ENCODE measurements at places on chromosomes 7 and 10.

DNA sequence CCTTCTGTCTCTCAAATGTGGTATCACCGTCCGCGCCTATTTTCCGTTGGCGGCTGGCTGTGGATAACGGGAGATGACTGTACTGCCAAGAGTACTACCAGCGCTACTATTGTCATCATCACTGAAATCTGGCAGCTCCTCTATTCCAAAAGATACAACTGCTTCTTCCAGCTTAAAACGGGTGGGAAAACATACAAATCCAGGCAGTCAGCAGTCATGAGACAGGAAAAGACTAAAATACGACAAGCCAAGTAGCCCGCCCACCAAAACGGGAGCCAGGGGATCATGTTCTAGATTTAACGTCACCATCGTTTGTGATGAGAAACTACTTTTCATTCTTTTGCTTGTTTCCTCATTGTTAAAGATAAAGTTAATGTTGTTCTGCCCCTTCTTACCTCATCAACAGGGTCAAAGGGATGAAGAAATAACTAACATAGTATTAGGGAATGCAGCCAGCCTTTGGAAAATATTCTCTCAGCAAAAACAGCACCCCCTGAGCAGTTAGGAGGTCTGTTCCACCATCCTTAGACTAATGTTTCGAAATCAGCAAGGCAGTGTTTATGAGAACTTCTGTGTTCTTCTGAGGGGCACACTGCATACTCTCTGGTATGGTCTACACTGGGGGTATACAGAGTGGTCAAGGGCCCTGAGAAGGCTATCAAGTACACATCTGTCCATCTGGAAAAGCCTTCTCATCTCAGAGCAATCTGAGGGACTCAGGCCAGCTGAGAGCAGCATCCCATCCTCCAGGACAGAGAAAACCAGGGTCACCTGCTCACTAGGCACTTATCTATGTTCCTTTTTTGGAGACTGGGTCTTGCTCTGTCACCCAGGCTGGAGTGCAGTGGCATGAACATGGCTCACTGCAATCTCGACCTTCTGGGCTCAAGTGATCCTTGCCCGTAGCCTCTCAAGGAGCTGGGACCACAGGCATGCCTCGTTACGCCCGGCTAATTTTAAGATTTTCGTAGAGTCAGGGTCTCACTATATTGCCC is 47.5 kb downstream of the GNA12 start:
- no peak for DNase-seq

DNA sequence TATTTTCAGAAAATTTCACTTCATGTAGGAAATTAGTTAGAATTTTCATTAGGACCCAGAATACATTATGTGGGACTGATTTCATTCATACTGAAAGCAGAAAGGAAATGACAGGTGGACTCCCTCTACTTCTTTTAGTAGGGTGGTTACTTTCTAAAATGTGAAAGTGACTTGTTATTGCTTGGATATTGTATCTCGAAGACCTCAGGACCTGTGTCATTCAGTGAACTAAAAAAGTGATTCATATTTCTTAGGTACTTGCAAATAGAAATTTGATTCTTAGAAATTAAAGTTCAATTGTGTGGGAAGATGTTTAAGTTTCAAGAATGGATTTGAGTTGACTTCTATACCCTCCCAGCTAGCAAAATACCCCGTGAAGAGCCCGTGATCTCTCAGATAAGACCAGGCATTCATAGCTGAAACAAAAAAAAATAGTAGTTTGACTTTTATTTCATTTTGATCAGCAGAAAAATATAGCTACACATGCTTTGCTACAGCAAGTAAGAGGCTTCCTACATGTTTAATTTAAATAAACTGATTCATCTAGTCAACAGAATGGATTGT is 1037.1 kb downstream of the GATA3 start:
- no peak for DNase-seq

- DNase-seq, result no peak
These were observed 18.4 kb upstream of the KLF6 start for GRCh38 chr10:3803295-3803926.

GRCh38 chr7:154919344-154920225 is 83.3 kb downstream of the PAXIP1 start:
- no peak for DNase-seq

DNA sequence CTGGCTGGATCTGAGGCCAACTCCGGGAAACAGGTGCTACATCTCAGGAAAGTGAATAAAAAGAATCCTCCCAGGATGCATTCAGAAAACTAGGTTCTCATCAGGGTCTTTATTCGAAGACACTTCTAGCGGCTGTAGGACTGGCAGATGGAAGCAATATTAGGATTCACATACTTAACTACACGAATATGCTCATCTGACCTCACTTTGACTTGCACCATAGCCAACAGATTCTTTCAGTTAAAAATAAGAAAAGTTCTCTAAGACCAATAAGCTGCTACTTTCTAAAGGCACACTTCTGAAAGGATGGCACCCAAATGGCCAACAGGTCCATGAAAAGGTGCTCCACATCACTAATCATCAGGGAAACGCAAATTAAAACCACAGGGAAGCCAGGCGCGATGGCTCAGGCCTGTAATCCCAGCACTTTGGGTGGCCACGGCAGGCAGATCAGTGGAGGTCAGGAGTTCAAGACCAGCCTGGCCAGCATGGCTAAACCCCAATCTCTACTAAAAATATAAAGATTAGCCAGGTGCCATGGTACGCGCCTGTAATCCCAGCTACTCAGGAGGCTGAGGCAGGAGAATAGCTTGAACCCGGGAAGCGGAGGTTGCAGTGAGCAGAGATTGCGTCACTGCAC is 258.0 kb downstream of the ZMYND11 start:
- no peak for DNase-seq

- peak; percentile 90 for DNase-seq
These were observed 23.4 kb upstream of the DPYSL4 start for GRCh38 chr10:132163278-132163765.

GRCh38 chr7:2515424-2516193 is 4.0 kb upstream of the LFNG start:
- no peak for DNase-seq

DNA sequence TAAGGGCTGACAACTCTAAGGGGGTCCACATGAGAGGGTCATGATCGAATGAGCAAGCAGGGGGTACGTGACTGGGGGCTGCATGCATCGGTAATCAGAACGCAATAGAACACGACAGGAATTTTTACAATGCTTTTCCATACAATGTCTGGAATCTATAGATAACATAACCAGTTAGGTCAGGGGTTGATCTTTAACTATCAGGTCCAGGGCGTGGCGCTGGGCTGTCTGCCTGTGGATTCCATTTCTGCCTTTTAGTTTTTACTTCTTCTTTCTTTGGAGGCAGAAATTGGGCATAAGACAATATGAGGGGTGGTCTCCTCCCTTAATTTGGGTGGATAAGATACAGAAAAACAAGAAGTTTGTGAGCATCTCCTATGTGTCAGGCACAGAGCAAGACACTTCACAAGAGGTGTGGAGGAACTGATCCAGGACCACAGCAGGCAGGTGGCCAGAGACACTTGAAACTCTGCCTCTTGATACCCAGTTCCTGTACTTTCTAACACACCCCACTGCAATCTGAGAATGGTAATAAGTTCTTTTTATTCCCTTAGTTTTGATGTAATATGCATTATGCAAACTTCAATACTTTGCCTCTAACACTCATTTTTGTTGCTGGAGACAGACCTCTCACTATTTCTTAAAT is 18.0 kb upstream of the MRLN start:
- no peak for DNase-seq

DNA sequence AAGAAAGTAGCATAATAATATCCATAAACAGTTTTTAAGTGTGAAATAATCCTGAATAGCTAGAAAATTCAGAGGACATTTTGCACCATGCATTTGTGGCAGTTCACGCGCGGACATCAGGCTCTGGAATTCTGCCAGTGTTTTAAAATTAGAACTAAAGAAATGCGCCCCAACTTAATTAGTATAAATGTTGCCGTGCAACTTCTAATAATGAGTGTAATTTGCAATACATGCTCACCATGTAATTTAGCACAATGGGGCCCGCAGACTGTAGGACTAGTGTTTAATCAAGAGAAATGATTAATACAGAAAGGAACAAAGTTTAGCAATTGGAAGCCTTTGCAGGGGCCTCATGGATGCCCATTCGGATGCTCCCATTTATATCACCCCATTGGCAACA is 96.6 kb downstream of the PTPRE start:
- DNase-seq, result no peak

GRCh38 chr7:73512018-73512780 is 9.9 kb downstream of the BAZ1B start:
- DNase-seq, result no peak

GRCh38 chr7:37510043-37510634 is 61.5 kb upstream of the ELMO1 start:
- DNase-seq, result peak; percentile 33

DNA sequence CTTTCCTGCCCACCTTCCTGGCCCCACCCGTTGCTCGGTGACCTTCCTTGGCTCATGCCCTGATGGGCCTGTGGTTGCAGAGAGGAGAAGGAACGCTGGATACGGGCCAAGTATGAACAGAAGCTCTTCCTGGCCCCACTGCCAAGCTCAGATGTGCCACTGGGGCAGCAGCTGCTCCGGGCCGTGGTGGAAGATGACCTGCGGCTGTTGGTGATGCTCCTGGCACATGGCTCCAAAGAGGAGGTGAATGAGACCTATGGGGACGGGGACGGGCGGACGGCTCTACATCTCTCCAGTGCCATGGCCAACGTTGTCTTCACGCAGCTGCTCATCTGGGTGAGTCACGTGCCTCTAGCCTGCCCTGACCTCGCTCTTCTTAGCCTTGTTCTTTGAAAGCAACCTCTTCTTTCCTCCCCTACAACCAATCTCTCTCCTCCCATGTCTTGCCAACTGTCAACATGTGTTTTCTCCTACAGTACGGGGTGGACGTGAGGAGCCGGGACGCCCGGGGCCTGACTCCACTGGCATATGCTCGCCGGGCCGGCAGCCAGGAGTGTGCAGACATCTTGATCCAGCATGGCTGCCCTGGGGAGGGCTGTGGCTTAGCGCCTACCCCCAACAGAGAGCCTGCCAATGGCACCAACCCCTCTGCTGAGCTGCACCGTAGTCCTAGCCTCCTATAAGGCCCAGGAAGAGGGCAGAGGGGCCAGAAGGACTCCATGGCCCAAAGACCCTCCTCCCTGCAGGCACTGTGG is 24.1 kb downstream of the GBX1 start:
- no peak for DNase-seq

GRCh38 chr10:49286686-49287085 is 12.3 kb upstream of the C10orf71 start:
- no peak for DNase-seq

- DNase-seq, result no peak
These were observed 82.6 kb downstream of the AMPH start for GRCh38 chr7:38548605-38549004.

GRCh38 chr10:29794776-29795611 is 160.2 kb upstream of the SVIL start:
- DNase-seq, result no peak

DNA sequence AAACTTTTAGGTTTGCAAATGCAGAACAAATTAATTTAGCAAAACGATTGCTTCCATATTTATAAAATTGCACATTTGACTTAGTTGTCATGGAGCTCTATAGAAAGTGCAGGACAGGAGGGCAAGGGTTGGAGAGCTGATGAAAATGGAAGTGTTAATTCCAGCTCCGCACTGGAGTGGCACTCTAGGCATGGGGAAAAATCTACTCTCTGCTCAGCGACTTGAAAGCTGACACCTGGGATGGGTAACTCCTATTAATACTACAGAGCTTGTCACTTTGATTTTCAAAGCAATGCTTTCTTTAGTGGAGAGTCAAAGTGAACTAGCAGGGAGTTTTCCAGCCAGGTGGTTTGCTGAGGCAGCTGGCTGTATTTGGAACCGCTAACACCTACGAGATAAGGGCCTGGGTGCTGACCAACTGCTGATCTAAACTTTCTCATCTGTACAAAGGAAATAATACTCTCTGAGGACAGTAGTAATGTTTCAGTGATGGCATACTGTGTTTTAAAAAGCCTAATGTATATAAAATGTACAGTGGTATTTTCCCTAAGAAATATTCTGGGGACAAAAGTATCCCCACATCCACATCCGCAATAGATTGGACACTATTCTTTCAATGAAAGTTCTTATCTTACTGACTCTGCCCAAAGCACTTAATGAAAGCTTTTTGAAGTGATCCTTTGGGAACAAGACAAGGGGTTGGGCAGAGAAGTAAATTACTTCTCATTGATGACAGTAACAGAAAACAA is 444.3 kb downstream of the GPAM start:
- DNase-seq, result no peak
